ENCODE measurements at places on chromosomes 16 and 17.

DNA sequence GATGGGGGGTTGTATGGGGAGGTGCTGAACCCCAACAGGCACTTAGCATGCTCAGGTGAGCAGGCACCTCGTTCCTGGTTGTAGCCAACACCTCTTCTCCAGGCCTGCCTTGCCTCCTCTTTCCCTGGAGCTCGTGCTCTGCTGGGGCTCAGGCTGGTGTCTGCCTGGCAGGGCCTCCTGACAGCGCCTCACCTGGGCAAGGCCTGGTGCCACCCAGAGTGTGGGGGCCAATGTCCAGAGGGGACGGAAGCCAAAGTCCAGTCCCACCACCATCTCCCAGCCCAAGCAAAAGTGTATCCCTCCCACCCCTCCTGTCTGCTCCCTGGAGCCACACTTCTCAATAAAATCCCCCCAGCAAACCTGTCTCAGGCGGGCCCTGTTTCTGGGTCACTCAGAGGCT is 304.2 kb upstream of the TNRC6C start:
- no peak for DNase-seq

- DNase-seq = no peak
Measured at GRCh38 chr16:88730632-88731607, 24.6 kb downstream of the CTU2 start.

- peak; percentile 86 for DNase-seq
Measured at GRCh38 chr16:15482068-15482747, 47.8 kb downstream of the BMERB1 start.

DNA sequence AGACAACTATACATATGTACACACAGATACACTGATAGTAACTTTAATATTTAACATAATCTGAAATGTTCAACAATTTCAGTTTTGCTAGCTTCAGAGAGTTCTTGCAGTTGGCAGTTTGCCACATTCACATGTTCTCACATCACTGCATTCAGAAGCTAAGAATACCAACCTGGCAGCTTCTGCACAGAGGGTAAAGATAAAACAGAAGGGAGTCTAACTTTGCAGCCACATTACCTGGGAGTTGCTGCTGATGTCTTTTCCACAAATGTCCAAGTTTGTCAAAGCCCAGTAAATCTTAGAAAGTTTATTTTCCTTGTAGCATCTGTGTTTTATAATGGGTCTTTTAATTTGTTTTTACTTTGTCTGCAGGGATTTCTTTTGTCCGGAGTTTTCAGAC is 332.0 kb downstream of the BCAS3 start:
- no peak for DNase-seq

DNA sequence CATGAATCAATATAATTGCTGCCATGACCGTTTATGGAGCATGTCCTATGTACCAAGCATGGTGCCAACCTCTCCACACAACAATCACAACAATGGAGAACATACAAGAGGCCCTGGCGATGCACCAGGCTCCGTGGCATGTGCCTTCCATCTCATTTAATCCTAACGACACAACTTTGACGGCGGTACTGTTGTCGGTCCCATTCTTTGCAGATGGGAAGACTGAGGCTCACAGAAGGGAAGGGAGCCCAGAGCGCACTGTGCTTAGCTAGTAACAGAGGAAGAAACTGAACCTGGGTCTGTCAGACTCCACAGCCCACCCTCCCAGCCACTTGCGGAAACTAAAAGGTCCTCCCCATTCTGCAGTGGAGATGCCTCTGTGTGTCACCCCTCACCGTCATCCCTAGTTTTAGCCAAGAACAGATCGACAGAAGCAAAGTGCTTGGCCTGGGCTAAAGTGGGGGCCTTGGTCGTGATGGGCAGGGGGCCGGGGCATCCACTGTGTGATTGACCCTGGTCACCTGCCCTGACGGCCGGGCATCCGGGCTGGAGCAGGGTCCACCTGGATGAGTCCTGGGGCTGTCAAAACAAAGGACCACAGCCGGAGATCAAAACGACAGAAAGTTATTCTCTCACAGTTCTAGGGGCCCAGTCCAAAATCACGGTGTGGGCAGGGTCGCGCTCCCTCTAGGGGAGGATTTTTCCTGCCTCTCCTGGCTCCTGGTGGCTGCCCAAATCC is 183.9 kb downstream of the C16orf95 start:
- DNase-seq = no peak

DNA sequence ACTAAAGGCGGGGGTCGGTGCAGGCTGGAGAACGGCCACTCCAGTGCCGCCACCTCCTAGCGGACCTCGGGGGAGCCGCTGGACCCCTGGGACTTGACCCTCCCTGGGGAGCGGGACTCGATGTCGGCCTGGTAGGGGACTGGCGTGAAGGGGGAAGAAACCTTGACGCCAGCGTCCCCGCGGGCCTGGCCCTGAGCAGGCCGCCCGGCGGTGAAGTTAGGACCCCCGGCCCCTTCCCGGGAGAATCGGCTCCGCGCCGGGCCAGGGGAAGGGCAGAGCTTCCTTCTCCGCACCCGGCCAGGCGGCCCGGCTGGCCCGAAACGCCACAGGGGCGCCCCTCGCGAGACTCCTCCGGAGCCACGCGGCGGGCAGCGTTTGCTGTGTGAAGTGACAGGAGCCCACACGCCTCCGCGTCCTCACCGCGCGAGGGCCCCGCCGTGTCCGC is 389 bp downstream of the DUS1L start:
- DNase-seq = no peak

GRCh38 chr17:56594320-56595107 is 1.0 kb downstream of the NOG start:
- DNase-seq = peak; percentile 25

- DNase-seq = peak; percentile 93
Measured at GRCh38 chr17:20009052-20009301, 182 bp upstream of the SPECC1 start.

DNA sequence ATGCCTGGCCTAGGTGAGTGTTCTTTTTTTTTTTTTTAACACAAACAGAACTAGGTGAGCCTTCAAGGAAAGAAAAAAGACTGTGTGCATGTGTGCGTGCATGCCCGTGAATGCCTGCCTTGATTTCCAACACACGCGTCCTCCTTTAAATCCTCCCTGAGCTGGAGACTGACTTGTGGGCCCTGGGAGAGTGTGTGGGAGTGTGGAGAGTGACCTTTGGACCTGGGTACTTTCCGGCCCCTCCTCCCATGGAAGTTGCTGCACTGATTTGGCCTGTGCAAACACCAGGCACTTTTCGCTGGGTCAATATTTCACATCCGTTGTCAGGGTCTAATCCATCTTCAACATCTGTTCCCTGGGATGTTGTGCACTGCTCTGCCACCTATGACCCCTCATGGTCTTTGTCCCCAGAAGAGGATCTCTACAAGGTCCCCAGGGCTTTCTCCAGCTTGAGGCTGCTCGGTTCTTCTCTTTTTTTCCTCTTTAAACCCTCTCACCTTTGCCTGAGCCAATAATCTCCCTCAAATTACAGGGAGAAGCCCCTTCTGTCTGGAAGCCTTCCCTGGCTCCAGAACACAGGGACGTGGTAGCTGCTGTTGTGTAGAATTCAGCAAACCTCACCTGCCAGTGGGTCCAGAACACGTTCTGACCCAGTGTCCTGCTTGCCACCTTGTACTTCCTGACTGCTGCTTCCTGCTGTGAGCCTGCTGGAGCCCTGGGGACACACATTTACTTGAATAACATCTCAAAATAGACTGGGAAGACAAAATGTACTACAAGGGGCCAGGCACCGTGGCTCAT is 20.8 kb upstream of the ATP5MC1 start:
- DNase-seq = no peak

GRCh38 chr17:44345454-44346026 is 438 bp downstream of the GRN start:
- peak; percentile 58 for DNase-seq

DNA sequence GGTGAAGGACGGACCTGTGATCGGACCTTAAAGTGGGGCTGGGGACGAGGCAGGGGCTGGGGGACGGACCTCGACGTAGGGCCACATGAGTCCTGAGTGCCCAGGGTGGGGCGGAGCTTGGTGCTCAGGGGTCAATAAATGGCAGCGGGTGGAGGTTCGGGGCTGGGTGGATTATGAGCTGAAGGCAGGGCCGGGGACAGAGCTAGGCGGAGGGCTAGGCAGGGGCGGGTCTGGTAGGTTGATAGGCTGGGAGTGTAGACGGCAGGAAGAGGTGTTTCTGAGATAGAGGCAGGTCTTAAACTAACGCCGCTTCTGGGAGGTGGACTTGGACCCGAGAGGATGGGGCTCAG is 733 bp downstream of the CHRNB1 start:
- no peak for DNase-seq

- no peak for DNase-seq
Measured at GRCh38 chr16:1439058-1439698, 5.2 kb downstream of the CCDC154 start.

DNA sequence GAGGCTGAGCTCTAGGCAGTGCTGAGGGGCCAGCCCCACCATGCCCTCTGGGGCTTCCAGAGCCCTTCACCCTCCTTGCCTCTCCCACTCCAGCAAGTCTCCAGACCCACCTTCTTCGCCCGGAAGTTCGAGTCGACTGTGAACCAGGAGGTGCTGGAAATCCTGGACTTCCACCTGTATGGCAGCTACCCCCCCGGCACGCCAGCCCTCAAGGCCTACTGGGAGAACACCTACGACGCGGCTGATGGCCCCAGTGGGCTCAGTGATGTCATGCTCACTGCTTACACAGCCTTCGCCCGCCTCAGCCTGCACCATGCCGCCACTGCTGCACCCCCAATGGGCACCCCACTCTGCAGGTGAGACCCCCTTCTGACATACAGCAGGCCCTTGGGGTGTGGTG is 10.5 kb downstream of the XYLT2 start:
- DNase-seq = no peak

DNA sequence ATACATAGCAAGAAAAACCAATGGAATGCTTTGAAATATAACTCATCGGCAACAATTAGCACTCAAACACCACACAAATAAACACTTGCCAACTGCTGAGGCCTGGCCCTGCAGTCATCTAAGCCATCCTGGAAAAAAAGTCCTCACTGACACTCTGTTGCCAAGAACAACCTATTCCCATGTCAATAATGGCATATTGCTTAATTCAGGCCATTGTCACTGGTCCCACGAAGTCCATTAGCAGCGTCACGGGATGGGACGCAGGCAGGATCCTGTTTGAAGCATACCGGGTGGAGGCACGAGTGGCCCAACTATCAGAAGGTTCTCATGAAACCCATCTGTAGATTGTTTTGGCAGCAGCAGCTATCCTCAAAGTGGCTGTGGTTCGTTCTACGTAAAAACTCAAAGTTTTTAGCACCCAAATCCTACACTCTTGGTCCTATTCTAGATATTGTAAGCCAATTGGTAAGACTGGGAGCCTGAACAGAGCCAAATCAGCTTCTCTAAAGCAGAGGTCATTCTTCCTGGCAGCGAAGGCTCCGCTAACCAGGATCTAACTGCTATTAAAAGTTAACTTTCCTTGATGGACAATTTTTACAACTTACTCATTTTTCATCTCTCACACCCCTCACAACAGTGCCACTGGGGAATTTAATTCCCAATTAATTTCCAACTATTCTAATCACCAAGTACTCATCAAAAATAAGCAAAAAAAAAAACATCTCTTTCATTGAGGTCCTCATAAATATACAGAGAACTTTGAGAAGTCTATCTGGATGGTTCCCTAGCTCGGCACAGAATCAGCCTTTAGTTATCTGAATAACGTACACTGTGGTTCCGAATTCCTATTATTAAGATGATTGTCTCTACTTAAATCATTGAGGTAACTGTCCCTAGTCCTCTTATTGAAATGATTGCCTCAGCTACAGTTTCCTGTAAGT is 91.5 kb downstream of the ZFHX3 start:
- DNase-seq = no peak

- DNase-seq = no peak
Measured at GRCh38 chr17:22703204-22703603, 1010.9 kb downstream of the KCNJ18 start.

DNA sequence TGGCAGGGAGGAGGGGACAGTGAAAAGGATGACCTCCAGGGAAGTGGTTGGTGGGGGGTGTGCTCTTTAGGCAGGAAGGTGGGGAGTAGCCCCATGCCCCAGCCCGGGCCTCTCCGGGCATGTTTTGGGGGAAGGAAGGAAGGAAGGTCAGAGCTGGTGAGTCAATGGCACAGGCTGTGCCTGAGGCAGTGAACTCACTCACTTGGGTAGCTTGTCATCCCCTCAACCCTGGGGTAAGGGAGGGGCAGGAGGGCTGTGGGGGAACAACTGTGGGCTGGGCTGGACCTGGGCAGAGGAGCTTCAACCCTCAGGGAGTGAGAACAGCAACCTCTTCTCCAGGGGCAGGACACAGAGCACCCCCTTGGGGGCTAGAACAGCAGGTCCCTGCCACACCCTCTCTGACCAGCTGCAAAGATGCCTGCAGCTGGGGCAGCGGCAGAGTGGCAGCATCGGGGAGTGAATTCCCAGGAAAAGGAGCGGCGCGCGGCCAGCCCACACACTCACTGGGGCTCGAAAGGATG is 6.3 kb downstream of the CSF3 start:
- DNase-seq = peak; percentile 84

DNA sequence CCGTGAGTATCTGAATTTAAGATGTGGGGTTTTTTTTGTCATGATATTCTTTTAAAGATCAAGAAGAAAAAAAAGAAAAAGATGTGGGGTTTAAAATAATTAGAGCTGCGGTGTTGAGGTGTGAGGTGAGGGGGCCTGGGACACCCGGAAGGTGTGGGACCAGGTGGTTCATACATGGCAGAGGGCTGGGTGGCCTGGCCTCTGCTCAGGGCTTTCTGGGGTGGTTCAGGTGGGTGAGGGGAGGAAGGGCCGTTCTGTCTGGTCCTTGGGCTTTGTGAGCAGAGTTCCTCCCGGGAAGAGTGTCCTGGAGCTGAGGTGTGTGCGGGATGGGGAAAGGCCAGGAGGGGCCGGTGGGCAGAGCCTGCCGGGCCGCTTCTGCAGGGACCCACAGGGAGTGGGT is 5.0 kb downstream of the PRSS27 start:
- no peak for DNase-seq

DNA sequence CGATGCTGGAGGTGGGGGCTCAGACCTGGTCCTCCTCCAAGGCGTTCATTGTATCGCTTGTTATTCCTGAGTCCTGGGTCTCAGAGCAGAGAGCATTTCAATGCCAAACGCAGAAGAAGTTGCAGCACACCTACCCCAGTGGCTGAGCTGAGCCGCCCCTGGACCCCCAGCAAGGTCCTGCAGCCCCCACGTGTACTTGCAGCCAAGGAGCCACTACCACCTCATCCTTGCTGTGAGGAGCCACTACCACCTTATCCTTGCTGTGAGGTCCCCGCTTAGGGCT is 13.5 kb downstream of the PLLP start:
- DNase-seq = no peak

- no peak for DNase-seq
Measured at GRCh38 chr17:65727832-65728231, 166.4 kb upstream of the AXIN2 start.

DNA sequence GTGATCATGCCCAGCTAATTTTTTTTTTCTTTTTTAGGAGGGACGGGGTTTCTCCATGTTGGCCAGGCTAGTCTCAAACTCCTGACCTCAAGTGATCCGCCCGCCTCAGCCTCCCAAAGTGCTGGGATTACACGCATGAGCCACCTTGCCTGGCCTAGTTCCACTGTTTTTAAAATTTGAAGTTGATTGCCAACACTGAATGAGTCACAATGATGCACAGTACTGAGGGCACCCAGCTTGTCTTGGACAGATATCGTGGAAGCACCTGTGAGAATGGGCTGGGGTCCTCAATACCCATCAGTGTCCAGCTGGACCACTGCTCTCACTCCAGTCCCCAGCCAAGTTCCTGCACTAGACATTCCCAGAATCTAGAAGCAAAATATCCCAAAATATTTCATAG is 2.5 kb downstream of the KNOP1 start:
- no peak for DNase-seq

GRCh38 chr17:75390982-75391381 is 14.5 kb downstream of the GRB2 start:
- peak; percentile 39 for DNase-seq

All from AG20443 (cell line).